ENCODE measurements at places on chromosomes 6 and 20.

- no peak for DNase-seq
Measured at GRCh38 chr6:169185692-169186485, 67.8 kb downstream of the THBS2 start.

DNA sequence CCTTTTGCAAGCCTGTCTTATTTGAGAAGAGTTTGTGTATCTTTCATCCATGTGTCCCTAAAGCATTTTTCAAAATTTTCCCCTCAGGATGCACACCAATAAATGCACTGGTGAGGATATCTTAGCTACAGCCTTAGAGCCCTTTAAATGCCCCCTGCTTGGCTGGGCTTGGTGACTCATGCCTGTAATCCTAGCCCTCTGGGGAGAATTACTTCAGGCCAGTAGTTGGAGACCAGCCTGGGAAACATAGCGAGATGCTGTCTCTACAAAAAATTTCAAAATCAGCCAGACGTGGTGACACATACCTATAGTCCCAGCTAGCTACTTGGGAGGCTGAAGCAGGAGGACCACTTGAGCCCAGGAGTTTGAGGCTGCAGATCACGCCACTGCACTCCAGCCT lies 33.8 kb upstream of the PLCB4 start:
- DNase-seq = no peak

DNA sequence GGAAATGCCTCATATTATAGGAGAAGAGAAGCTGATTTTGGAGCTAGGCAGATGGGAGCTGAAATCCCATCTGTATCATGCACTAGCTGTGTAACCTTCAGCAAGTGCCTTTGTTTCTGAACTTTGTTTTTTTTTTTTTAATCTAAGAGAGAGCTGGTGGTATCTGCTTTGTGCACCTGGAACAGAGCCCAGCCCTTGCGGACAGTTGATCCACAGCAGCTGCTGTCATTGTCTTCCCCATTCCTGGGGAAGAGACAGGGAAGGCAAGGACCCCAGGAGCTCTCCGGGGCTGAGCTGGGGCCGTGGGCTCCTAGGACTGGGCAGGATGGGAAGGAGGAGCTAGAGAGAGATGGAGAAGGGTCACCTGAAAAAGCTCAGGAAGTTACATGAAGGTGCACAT lies 92.1 kb downstream of the SYNJ2 start:
- DNase-seq = no peak

- no peak for DNase-seq
Measured at GRCh38 chr6:71913444-71914234, 27.3 kb downstream of the RIMS1 start.

DNA sequence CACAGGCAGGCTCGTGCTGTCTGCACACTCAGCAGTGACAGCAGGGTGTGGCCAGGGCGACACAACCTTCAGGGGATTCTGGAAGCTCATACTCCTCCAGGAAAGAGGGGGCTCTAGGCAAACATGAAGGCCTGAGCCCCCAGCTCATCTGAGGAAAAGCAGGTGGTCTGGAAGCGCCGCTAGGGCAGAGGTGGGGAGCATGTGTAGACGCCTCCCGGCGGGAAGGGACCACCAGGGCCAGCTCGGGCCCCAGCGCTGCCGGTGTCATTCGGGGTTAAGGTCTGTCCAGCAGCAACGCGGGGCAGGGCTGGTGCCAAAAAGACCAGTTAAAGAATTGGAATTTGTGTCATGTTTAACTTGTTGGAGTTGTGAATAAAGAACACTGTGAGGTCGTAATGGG lies 39.3 kb upstream of the SYNJ2 start:
- DNase-seq = no peak

- no peak for DNase-seq
Measured at GRCh38 chr6:130935978-130936377, 108.8 kb downstream of the SMLR1 start.

DNA sequence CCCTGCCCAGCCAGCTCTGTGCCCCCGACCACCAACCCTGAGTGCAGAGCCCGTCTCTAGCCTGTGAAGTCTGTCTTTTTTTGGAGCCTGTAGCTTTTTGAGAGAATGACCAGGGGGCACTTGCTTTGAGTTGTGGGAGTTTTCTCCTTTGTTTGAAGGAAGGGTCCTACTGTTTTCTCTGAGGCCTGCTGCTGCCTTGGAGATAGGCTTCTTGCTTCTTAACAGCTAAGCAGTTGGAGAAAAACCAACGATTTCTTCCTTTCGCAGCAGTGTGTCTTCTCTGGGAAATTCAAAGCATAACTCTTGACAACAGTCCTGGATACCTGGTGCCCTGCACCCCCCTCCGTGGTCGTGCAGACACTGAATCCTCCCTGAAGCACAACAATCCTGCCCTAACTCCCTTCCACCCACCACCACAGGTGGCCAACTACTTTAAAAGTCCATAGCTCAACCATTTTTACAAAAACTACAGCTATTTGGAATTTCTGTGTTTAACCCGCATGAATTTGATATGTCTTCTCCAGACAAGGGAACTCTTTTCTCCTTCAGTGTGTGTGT lies 61.0 kb downstream of the FAM50B start:
- no peak for DNase-seq

DNA sequence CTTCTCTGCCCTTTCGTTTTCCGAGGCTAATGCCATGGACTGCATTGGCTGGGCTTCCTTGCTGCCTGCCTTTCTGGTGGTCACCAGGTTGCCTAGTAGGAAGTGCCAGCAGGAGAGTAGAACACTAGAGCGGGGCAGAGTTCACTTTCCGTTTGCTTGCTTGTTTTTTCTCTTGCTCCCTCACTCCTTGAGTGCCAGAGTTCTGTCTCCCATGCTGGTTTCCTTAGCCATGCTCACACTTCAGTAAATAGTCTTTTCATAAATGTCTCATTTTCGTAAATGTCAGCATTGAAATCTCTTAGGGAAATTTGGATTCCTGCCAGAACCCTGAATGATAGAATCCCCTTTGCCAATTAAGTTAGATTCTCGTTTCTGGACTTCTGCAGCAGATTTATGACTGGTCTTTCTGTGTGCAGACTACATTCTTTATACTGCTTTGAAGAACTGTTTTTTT lies 63.9 kb downstream of the FAM83B start:
- no peak for DNase-seq

DNA sequence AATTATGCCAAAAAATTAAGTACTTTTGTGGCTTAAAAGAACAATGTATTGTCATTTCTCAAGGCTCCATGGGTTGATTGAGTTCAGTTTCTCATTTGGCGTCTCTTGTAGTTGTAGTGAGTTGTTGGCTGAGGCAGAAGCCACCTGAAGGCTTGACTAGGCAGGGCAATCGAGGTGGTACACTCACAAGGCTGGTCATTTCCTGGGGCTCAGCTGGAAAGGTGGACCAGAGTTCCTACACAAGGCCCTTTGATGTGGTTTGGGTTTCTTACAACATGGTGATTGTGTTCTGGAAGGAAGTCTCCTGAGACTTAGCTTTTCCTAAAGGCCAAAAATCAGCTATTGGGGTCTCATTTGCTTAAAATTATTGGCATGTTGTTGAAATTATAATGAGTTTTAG lies 22.6 kb downstream of the MAS1 start:
- DNase-seq = no peak

DNA sequence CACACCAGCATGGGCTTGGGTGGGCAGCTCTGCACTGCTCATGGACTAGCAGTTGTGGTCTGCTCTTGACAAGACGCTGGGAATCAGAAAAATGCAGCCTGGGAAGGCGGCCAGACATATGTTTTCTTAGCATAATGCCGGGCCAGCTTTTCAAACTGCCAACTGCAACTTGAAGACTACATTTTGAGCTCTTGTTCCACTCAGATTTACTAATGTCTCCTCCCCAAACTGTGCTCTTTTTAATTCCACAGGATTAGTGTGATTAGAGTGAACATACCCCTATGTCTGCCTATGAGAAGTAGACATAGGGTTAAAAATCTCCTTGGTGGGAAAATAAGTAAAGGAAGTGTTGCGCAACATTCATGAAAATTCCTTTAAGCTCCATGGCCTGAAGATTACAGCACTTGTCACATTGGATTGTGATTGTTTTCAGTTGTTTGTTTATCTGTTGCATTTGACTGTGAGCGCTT lies 5.3 kb upstream of the FNDC1 start:
- no peak for DNase-seq

DNA sequence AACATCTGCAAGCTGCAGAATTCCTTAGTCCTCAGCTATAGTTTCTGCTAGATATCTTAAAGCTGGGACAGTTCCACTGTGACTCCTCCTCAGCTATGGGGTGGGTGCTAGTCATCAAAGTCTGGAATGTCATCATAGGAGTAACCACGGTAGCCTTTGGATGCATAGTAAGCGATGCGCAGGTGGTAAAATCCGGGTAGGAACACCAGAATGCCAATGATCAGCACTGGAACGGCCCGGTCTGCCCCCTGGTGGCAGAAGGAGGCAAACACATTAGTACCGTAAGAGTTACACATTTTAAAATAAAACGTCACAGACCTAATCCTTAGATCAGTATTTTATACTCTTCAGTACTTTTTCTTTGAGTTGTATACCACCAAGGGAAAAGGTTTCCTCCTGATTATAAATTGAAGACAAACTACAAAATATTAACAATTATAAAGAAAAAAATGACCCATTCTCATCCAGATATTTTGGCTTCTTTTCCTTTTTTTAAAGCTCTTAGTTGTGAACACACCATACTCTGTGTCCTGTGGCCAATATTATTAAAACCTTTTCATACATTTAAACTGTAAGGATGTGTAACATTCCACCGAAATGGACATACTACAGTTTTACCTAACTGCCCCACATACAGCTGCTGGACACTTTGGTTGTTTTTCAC lies 18.9 kb downstream of the PCNA start:
- peak; percentile 71 for DNase-seq

DNA sequence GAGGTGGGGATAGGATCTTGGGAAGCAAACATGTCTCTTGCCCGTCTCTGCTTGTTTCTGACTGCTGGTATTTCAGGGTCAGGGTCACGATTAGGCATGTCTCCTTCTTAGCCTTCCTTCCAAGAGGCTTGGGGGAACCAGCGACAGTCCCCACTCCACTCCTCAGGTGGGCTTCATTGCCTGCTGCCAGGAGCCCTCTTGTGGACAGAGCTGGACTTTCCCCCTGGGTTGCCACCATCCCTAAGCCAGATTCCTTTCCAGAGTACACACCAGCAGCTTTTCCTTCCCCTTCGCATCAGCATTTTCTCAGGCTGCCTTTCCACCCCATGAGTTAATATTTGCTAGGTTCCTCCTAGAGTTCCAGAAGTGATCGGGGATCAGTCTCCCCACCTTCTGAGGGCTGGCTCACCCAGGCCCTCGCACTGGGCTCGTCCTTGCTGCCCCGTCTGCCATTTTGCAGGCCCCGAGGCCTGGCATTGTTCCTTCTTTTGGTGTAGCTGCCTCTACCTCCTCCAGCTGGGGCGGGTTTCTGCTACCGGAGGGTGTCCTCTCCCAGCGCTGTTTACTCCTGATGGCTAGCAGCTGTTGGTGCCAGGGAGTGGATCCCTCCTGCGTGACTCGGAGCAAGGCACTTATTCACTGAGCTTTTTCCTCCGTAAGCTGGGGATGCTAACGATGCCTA lies 8.8 kb upstream of the C20orf144 start:
- no peak for DNase-seq

DNA sequence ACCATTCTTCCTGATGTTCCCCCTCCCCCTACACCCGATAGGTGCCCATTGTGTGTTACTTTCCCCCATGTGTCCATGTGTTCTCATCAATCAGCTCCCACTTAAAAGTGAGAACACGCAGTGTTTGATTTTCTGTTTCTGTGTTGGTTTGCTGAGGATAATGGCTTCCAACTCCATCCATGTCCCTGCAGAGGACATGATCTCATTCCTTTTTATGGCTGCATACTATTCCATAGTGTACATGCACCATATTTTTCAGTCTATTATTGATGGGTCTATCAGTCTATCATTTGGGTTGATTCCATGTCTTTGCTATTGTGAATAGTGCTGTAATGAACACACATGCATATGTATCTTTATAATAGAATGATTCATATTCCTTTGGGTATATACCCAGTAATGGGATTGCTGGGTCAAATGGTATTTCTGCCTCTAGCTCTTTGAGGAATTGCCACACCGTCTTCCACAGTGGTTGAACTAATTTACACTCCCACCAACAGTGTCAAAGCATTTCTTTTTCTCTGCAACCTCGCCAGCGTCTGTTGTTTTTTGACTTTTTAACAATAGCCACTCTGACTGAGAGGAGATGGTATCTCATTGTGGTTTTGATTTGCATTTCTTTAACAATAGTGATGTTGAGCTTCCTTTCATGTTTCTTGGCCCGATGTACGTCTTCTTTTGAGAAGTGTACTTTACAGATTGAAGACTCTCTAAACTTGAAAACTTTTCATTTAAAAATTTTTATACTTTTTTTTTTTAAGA lies 41.0 kb upstream of the GCNT2 start:
- no peak for DNase-seq

DNA sequence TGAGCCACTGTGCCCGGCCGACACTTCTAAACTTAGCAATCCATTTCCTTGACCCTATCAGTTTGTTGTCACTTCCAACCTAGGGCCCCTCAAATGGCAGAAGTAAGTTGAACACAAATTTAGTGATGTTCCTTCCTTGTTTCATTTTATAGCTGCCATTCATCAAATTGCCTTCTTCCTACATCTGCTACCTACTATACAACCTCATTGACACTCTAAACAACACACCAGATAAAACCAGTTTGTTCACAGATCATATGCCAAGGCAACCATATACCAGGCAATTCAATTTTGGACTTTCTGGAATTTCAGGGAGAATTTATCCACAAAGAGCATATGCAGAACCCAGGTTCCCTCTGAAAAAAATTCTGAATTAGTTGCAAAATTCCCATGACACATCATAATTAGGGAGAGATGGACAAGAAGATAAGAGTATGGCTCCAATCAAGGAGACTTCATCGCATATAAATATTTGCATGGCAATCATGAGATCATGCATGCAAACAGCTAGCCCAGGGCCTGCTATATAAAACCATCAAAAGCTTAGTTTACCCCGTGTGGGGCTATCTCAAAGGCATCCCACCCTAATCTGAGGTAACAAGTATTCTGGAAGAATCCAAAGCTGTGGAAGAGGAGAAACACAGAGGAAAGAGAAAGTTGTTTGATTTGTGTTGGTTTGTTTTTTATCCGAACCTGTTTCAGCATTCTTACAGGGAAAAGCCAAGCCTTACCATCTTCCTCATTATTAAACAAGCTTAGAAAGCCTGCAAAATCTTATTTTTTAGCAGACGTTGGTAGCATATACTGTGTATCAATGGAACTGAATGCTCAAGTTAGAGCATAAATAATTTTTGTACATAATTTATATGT lies 132.8 kb upstream of the TNFAIP3 start:
- DNase-seq = no peak

DNA sequence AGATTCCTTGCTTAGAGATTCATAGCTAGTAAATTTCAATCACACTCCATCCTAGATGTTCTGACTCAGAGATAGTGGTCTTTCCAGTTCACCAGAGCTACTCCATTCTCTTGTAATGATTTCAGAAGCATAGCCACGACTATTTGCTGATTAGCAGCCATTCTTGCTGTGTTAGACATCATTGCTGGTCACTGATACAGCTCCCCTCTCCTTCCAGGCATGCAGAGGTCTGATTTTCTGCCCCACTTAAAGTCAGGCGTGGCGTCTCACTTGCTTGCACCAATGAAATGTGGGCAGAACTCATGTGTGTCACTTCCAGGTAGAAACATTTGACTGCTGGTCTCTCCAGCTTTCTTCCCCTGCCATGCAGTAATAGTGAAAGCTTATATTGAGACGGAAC lies 168.9 kb upstream of the JARID2 start:
- no peak for DNase-seq

GRCh38 chr20:57002066-57002570 lies 264.3 kb downstream of the BMP7 start:
- DNase-seq = no peak

- no peak for DNase-seq
Measured at GRCh38 chr6:151002491-151002935, 137.0 kb downstream of the MTHFD1L start.

All from stimulated activated CD4-positive, alpha-beta T cell treated with anti-CD3 and anti-CD28 coated beads, Interleukin-1b, Interleukin-23, amount 100 ng/mL, for 4 hours (primary cell).